ENCODE measurements at places on chromosomes 7 and 10. TPM values are rescaled to one million over a fixed set of nuclear protein-coding genes. Genes with fewer than 3 reads are reported as not detected.
A peak's percentile ranks its signal among the peaks of the same experiment; 100 is the strongest.

- H3K36me3 ChIP-seq: no peaks in the 10 kb centered on the region
- peaks cover 6% of the 10 kb centered on the region for H3K4me1 ChIP-seq
- peak overlapping the region; percentile 66 for H3K4me3 ChIP-seq
- no peak overlapping the region for H3K27ac ChIP-seq
- H3K27me3 ChIP-seq: no peaks in the 10 kb centered on the region
- peak; percentile 78 for DNase-seq
These were observed 45.7 kb upstream of the HSPA12A start for GRCh38 chr10:116787893-116788665.

- H3K4me3 ChIP-seq: no peak overlapping the region
- no peaks in the 10 kb centered on the region for H3K36me3 ChIP-seq
- H3K4me1 ChIP-seq: no peaks in the 10 kb centered on the region
- H3K27ac ChIP-seq: no peak overlapping the region
- no peak for DNase-seq
These were observed 412.5 kb downstream of the PLXDC2 start for GRCh38 chr10:20228729-20229128.

DNA sequence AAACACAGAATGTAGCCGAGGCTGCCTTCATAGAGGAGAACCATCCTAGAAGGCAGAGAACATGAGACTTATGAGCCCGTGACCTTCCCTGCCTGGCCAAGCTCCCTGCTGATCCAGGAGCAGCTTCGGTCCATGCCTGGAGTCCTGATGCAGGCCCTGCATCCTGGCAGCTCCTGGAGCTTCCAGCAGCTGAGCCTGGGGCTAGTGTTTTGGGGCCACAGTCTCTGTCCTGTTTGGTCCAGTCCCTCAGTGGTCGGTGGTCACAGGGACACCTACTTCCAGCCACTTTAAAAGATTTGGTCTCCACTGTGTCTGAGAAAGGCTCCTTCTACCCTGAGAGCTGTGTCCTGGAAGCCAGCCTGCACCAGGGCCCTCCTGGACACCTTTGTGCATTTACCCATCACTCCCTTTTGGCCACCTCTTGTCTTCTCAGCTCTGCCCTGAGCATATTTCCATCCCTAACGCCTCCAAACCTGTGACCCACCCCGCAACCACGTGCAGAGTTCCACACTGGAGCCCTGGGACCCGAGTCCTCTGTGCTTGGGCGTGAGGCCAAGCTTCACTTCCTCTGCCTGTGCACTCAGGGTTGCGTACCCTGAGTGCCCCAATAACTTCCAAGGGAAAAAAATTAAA lies 315.2 kb upstream of the ZNF32 start:
- H3K4me3 ChIP-seq: no peak overlapping the region
- H3K27ac ChIP-seq: no peak overlapping the region
- H3K27me3 ChIP-seq: no peaks in the 10 kb centered on the region
- no peak for DNase-seq
- peaks cover 9% of the 10 kb centered on the region for H3K4me1 ChIP-seq

GRCh38 chr7:47614450-47614849 lies 32.5 kb upstream of the TNS3 start:
- DNase-seq: no peak
- H3K27me3 ChIP-seq: no peaks in the 10 kb centered on the region
- no peak overlapping the region for H3K27ac ChIP-seq
- no peaks in the 10 kb centered on the region for H3K36me3 ChIP-seq
- H3K4me3 ChIP-seq: no peak overlapping the region

GRCh38 chr10:14384116-14384730 lies 53.5 kb upstream of the FRMD4A start:
- no peak overlapping the region for H3K27ac ChIP-seq
- DNase-seq: no peak
- peaks cover 43% of the 10 kb centered on the region for H3K27me3 ChIP-seq
- H3K4me1 ChIP-seq: 0 out of 2 replicates have a peak, but pooled peaks cover 4% of the 10 kb centered on the region

DNA sequence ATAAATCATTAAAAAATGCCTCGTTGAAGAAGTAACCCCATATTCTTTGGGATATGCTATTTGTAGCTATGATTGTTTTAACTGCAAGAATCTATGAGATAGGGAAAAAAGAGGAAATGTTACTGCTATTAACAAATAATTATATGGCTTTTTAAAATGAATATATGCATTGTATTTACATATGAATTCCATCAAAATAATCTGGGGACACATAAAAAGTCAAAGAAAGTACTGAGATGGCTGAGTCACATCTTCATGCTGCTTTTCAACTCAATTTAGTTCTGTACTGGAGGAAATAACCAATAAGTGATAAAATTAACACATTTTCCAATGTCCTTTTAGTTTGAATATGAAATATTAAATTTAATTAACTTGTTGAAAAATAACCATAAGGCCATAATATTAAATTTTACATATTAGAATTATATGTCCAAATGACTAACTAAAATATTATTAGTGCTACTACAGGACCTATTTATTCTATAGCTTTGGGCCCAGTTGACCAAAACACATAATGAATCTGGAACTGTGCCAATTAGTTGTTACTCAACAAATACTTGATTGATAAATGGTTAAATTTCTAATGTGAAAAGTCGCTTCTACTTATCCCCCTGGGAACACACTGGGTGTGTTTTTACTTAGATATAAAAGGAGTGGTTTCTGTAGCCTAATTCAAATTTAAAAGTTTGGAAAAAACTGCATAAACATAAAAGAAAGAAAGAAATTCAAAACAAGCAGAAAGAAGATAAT lies 214.6 kb upstream of the PFKP start:
- no peak for DNase-seq
- H3K36me3 ChIP-seq: no peaks in the 10 kb centered on the region
- no peak overlapping the region for H3K27ac ChIP-seq
- no peak overlapping the region for H3K4me3 ChIP-seq
- H3K27me3 ChIP-seq: no peaks in the 10 kb centered on the region

DNA sequence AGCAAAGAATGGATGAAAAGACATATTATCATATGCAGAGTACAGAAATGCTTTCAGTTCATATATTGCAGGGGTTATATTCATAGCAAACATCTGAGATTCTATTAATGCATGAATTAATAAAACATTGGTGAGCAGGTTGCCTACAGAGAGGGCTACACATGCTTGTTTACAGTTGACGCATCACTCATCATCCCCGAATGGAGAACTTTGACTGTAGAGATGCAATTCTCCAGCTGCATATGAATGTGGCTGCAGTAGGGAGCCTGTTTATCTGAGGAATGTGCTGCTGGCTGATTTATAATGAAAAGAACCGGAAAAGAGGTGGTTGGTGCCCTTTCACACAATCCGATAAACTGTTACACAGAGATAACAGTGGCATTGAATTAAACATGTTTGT lies 116.5 kb downstream of the GRM3 start:
- no peaks in the 10 kb centered on the region for H3K4me1 ChIP-seq
- no peak overlapping the region for H3K4me3 ChIP-seq
- H3K27ac ChIP-seq: no peak overlapping the region
- H3K36me3 ChIP-seq: no peaks in the 10 kb centered on the region

SNX10 gene
- total RNA-seq: 1.4 TPM

DNMBP gene
- total RNA-seq: 18.5 TPM

GRCh38 chr10:8137726-8138125 lies 83.2 kb downstream of the GATA3 start:
- DNase-seq: no peak
- H3K36me3 ChIP-seq: no peaks in the 10 kb centered on the region

DNA sequence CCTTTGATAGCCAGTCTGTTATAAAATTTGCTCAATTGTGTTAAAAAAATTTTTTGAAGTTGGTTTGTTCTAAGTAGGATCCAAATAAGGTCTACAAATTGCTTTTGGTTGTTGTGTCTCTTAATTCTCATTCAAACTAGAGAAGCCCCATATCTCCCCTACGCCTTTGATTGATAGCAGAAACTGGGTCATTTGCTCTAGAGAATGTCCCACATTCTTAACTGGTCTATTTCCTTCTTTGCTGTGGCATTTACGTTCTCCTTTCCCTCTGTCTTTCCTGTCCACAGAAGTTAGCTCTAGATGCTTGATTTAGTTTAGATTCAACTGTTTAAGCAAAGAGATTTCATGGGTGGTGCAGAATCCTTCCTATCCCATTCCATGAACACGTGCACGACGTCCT lies 174.6 kb upstream of the SVIL start:
- no peaks in the 10 kb centered on the region for H3K27me3 ChIP-seq
- H3K36me3 ChIP-seq: no peaks in the 10 kb centered on the region
- H3K4me1 ChIP-seq: peaks cover 49% of the 10 kb centered on the region
- no peak overlapping the region for H3K4me3 ChIP-seq
- no peak overlapping the region for H3K27ac ChIP-seq

FAM25G gene
- total RNA-seq: not detected

- no peaks in the 10 kb centered on the region for H3K27me3 ChIP-seq
- H3K27ac ChIP-seq: peak overlapping the region; percentile 52
- H3K36me3 ChIP-seq: peaks cover 64% of the 10 kb centered on the region
- peak; percentile 53 for DNase-seq
- peaks cover 56% of the 10 kb centered on the region for H3K4me1 ChIP-seq
These were observed 24.9 kb downstream of the CALD1 start for GRCh38 chr7:134804351-134804750.

GRCh38 chr7:115449689-115450088 lies 527.8 kb downstream of the MDFIC start:
- H3K36me3 ChIP-seq: no peaks in the 10 kb centered on the region
- H3K4me1 ChIP-seq: no peaks in the 10 kb centered on the region
- H3K27ac ChIP-seq: no peak overlapping the region
- H3K4me3 ChIP-seq: no peak overlapping the region
- no peak for DNase-seq

LRRC4 gene
- 0.32 TPM for total RNA-seq

COL28A1 gene
- total RNA-seq: not detected

- H3K36me3 ChIP-seq: peaks cover 10% of the 10 kb centered on the region
- no peak overlapping the region for H3K4me3 ChIP-seq
These were observed 43.5 kb downstream of the NHLRC2 start for GRCh38 chr10:113897693-113898618.

DNA sequence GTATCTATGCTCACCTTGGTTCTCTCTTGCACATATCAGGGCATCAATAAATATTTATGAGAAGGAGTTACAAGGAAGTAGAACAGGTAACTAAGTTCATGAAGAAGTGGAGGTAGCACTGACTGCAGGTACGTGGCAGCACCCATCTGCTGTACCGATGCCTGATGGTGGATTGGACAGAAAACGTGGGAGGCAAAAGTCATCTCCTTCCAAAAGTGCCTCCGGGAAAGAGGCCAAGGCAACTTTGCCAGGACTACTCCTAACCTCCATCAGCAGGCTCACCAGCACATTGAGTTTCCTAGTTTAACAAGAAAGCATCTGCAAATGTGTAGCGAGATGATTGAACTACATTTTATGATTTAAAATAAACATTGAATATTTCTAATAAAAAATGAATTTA lies 248.8 kb downstream of the ANKRD7 start:
- H3K27ac ChIP-seq: no peak overlapping the region
- H3K27me3 ChIP-seq: no peaks in the 10 kb centered on the region
- no peaks in the 10 kb centered on the region for H3K36me3 ChIP-seq
- H3K4me1 ChIP-seq: no peaks in the 10 kb centered on the region
- H3K4me3 ChIP-seq: no peak overlapping the region
- no peak for DNase-seq

SORBS1 gene
- total RNA-seq: 1.2 TPM

DNA sequence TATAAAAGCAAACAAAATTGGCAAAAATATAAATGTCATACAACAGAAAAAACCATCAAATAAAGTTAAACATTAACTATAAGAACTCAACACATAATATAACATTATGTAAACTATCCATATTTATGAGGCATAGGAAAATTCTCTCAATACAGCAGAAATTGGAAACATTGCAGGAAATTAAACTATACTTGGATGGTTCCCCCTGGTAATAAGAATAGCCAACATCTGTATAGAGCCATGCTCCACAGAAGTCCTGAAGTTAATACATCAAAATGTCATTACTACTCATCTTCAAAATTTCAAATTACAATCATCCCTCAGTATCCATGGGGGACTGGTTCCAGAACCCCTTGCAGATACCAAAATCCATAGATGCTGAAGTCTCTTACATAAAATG lies 350.5 kb downstream of the PARD3 start:
- no peaks in the 10 kb centered on the region for H3K4me1 ChIP-seq
- no peak for DNase-seq
- H3K27me3 ChIP-seq: no peaks in the 10 kb centered on the region
- no peaks in the 10 kb centered on the region for H3K36me3 ChIP-seq
- no peak overlapping the region for H3K4me3 ChIP-seq

HOXA2 gene
- total RNA-seq: not detected

DNA sequence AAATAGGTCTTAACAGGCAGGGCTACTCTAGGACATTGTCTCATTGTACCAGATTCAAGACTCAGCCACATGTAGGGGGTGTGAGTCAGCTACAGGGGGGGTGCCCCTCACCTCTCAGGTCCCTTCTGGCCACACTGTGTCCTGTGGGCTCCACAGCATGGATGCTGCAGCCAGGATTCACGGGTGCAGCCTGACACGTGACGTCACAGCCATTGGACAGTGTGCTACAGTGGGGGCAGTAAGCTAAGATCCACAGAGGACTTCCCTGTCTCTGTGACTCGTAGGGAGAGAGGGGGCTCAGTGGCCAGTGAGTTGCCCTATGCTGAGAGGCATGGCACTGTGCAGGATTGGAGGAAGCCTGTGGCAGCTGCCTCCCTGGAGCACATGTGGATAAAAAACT lies 77.9 kb downstream of the TMEM178B start:
- no peaks in the 10 kb centered on the region for H3K27me3 ChIP-seq
- H3K27ac ChIP-seq: no peak overlapping the region
- H3K4me3 ChIP-seq: no peak overlapping the region

DNA sequence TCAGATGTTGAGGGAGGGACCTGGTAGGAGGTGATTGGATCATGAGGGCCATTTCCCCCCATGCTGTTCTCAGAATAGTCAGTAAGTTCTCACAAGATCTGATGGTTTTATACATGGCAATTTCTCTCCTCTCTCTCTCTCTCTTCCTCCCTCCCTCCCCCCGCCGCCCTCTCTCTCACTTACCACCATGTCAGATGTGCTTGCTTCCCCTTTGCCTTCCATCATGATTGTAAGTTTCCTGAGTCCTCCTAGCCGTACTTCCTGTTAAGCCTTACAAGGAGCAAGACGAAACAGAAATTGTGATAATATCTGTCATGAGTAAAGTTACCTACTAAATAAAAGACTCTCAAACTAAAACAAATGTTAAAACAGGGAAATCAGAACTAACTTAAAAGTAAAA lies 19.9 kb upstream of the GPR141 start:
- H3K4me3 ChIP-seq: no peak overlapping the region
- no peak overlapping the region for H3K27ac ChIP-seq
- no peaks in the 10 kb centered on the region for H3K36me3 ChIP-seq
- no peaks in the 10 kb centered on the region for H3K4me1 ChIP-seq

DNA sequence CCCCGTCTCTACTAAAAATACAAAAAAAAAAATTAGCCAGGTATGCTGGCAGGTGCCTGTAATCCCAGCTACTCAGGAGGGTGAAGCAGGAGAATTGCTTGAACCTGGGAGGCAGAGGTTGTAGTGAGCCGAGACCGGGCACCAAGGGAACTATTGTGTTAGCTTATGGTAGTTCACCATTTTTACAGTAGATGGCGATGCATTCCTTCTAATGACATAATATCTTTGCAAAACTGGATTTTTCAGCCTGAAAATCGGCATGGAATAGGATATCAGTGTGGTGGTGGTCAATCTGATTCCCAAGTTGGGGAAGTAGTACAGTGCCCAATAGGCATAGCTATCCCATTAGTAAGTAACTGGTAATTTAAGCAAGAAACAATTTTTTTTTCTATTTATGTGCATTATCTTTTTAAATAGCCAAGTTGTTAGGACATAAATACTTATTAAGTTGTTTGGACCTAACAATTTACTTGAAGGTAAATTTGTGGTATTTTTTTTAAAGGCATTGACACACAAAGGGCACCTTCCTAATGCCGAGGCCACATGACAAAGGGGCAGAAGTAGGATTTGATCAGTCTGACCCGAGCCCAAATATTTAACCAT lies 17.6 kb upstream of the IMPDH1 start:
- peak; percentile 72 for DNase-seq
- H3K36me3 ChIP-seq: no peaks in the 10 kb centered on the region
- H3K27ac ChIP-seq: no peak overlapping the region
- no peaks in the 10 kb centered on the region for H3K27me3 ChIP-seq
- H3K4me1 ChIP-seq: no peaks in the 10 kb centered on the region
- no peak overlapping the region for H3K4me3 ChIP-seq
